ENCODE measurements at places on chromosomes 1 and 21. TPM values are rescaled to one million over a fixed set of nuclear protein-coding genes. Genes with fewer than 3 reads are reported as not detected.
A peak's percentile ranks its signal among the peaks of the same experiment; 100 is the strongest.

Gene RPF1
- total RNA-seq = 18.4 TPM

Gene GPR37L1
- total RNA-seq = not detected

Gene OSCP1
- 5.1 TPM for total RNA-seq

DNA sequence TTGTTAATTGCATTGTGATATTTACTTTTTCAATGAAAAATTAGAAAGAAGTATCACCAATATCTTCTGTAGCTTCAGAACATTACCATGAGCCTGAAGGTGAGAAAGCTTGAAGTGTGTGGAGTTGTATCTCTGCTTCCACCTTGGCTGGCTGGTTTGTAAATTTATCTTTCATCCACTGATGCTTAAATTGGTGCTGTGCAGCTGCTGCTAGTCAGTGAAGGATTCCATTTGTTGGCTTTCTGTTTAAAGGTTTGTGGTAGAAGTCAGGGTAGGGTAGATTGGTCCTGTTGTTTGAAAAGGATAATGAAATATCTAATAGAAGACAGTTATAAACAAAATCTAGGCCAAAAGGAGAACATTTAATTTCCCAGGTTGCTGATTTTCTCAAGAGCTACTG is 105.7 kb downstream of the C1orf21 start:
- no peak for DNase-seq

- DNase-seq = no peak
Measured at GRCh38 chr1:80365359-80366021, 1359.0 kb upstream of the ADGRL4 start.

- DNase-seq = peak; percentile 14
Measured at GRCh38 chr1:12478612-12478985, 139.4 kb downstream of the DHRS3 start.

DNA sequence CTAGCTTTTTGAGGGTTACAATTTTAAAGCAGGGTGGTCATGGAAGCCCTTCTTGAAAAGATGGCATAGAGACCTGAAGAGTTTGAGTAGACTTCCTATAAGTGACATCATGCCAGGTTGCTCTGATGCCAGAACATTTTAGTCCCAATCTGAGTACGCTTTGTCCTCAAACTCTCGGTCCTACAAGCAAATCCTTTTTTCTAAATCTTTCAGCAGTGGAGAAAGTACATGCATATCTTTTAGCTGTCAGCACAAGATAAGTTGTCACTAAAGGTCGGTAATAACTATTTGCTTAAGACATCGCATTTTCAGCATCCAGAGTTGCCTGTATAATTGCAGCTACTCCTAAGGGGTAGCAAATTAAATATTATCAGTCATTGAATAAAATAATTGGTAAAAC is 140.4 kb downstream of the ATP6V1G3 start:
- DNase-seq = no peak

DNA sequence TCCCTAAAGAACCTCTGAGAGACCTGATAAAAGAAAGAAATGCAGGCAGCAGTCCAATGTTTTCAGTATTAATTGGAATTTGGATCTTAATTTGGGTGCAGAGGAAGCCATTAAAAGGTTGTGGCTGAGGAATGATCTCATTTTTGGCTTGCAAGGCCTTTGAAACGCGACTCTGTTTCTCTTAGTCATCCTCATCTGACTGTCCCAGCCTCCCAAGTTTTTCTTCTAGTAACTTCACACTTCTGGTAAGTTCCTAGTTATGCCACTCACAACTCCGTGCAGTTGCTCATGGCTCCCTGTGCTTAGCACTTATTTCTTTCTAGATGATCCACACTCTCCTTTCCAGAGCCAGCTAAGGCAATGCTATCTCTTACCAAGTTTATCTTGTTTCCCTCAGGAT is 147.4 kb upstream of the USP24 start:
- no peak for DNase-seq
